ENCODE measurements at places on chromosomes 11 and 22.

- no peak for DNase-seq
Observed at GRCh38 chr22:49776891-49777290, 50.8 kb downstream of the BRD1 start.

GRCh38 chr11:125053167-125053566 lies 9.9 kb upstream of the SLC37A2 start:
- no peak for DNase-seq

- DNase-seq, result peak; percentile 25
Observed at GRCh38 chr11:116733969-116734508, 38.7 kb downstream of the BUD13 start.

- DNase-seq, result no peak
Observed at GRCh38 chr11:36364551-36365325, 68.7 kb downstream of the PRR5L start.

DNA sequence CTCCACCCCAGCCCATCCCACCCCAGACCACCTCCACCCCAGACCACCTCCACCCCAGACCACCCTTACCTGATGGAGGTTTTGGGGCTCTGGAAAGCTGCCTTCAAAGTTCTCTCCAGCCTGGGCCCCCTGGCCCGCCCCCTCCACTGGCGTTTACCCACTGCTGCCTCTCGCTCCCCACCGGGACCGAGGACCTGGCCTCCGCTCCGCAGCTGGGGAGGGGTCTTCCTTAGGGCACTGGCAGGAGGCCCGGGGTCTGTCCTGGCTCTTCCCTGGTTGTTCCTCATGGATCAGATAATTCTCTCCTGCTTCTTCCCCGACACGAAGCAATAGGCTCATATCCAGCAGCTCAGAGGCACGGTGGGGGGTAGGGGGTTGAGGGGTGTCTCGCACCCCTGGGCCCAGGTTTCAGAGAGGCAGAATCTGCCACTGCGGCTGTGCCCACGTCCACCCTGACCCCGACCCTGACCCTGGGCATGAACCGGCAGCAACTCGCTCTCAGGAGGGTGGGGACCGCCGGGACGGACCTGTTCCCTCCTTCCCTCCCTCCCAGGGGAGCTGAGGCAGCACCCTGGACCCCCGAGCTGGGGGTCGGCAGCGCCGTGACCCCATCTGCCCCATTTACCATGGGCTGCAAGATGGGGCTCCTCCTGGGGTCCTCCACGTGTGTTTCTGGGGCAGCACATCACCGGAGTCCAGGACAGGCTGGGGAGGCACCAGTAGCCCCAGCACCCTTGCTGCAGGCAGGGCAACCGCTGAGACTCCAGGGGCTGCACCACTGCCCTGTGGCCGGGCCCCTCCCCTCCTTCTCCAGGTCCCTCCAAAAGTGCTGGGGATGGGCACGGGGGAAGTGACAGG lies 12.9 kb downstream of the KRTAP5-5 start:
- no peak for DNase-seq

GRCh38 chr11:94728966-94729751 lies 39.0 kb upstream of the AMOTL1 start:
- no peak for DNase-seq

DNA sequence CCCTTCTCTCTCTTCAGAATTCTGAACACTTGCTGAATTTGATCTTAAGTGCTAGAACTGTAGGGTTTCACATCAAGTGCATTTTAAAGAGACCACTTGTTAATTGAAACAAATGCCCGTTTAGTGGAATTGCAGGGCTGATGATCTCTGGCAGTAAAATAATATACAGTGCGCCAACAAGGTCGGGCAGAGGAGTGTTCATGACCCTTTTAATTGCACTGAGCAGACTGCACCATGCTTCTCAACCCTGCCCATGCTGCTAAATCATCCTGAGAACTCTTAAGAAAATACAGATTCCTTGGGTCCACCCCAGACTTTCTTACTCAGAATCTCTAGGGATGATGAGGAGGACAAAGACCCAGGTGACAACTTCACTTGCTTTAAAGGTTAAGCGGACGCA lies 73.5 kb downstream of the SC5D start:
- DNase-seq, result no peak

- no peak for DNase-seq
Observed at GRCh38 chr11:126112547-126112946, 49.9 kb upstream of the CDON start.

GRCh38 chr11:120573756-120574354 lies 62.3 kb downstream of the GRIK4 start:
- no peak for DNase-seq

DNA sequence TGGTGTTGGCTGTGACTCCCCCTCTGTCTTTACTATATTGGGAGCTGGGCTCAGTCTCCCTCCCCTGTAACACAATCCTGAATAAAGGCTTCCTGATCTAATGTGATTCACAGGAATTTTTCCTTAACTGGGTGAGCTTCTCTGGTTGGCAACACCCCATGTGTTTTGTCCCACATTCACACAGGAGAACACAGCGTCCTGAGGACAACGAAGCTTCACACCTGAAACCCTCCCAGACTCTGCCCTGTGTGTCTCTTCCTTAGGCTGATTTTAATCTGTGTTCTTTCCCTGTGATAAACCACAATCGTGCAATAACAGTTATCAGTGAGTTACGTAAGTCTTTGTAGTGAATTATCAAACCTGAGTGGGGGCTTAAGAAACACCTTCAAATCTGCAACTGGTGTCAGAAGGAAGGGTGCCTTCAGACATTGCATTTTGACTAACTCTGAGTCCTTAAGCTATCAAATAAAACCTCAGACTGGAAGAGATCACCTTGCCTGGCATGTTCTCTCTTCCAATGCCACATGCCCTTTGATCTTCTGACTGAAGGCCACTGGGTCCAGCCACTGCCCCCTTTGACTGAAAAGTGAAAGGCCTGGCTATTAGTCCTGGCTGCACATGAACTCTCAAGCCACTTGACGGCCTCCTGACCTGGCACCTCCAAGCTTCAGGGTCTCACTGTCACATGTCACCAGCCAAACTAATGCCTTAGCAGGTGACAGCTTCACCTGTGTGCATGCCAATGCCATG lies 17.3 kb downstream of the APOL3 start:
- DNase-seq, result no peak

DNA sequence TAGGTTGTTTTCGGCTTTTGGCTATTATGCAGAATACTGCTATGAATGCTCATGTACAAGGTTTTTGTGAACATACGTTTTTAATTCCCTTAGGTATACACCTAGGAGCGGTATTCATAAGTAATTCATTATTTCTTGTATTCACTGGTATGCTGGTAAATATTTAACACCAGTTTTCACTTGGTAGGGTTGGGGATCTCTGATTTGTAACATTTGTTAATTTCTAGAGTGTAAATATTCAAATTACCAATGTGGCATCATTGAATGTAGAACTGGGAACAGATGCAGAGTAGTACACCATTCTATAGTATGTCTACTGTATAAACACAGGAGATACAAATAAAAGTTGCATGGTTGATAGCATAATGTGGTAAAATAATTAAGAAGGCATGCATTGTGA lies 16.3 kb downstream of the GVQW3 start:
- DNase-seq, result no peak

GRCh38 chr22:38455530-38456271 lies 702 bp upstream of the KCNJ4 start:
- no peak for DNase-seq

DNA sequence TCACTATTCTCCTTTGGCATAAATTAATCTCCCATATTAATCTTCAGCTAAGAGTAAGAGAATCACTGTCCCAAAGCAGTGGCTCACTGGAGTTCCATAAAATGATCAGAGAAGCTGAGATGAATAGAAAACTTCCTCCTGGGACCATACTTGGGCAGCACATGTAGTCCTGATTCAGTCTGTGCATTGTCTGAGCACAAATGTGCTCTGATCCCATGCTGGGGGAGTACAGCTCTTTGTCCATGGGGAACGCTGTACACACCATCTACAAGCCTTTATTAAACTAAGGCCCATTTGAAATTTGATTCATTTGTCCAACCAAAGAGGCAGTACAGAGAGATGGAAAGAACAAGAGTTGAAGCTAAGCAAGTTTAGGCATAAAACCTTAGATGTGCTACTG lies 147.4 kb upstream of the PGR start:
- no peak for DNase-seq

DNA sequence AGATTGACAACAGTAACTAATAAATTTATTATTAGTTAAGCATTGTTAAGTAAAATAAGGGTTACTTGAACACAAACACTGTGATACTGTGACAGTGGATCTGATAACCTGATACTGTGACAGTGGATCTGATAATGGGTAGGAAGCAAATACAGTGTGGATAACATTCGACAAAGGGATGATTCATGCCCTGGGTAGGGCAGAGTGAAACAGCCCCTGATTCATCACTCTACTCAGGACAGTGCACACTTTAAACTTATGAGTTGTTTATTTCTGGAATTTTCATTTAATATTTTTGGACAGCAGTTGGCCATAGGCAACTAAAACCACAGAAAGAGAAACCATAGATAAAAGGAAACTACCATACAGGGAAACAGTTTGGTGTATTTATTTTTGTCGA lies 60.8 kb upstream of the CTSC start:
- DNase-seq, result no peak

GRCh38 chr22:43892183-43892894 lies 526 bp upstream of the PNPLA5 start:
- no peak for DNase-seq

DNA sequence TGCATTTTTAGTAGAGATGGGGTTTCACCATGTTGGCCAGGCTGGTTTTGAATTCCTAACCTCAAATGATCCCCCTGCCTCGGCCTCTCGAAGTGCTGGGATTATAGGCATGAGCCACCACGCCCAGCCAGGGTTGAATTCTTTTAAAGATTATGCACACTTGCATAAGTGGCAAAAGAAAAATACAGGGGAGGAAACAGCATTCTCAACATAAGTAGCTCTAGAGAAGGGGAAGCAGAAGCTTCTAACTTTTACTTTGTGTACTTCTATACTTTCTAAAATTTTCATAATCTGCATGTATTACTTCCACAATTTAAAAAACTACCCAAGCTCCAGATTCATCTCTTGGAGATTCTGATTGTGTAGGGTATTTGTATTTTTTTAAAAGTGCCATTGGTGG lies 108.0 kb downstream of the SLC1A2 start:
- DNase-seq, result no peak

DNA sequence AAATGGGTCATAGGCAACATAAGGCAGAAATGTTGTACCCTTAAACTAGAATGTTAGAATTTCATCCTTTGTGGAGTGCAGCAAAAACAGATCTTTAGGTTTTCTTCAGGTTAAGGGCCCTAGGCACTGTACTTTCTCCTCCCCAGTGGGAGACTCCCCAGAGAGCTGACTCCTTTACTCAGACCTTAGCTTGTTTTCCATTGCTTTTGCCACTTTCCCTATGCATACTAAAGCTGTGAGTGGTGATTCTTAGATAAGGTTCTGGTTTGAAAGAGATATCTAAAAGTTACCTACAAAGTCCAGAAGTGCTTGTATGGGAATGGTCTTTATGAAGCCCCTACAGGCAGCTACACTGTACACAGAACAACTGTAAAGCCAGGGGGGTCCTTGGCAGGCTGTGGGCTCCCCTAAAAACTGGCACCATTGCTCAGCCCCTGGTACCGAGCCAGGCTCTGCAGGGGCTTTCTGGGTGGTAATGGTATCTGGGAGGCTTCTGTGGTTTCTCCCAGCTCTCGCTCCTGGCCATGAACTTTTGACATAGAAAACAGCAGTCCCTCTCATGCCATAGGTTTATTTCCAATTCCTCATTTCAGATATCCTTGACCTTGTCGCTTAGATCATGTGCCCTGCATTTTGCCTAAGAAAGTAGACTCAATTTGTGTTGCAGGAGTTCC lies 23.2 kb downstream of the AMOTL1 start:
- no peak for DNase-seq

- DNase-seq, result no peak
Observed at GRCh38 chr11:46727952-46728658, 9.1 kb downstream of the F2 start.
